Astrocyte of the cerebellum (primary cell): ENCODE measurements at places on chromosomes 6 and 20.
A peak's percentile ranks its signal among the peaks of the same experiment; 100 is the strongest.

- DNase-seq, result no peak
Observed at GRCh38 chr6:108874470-108875160, 26.4 kb downstream of the ARMC2 start.

DNA sequence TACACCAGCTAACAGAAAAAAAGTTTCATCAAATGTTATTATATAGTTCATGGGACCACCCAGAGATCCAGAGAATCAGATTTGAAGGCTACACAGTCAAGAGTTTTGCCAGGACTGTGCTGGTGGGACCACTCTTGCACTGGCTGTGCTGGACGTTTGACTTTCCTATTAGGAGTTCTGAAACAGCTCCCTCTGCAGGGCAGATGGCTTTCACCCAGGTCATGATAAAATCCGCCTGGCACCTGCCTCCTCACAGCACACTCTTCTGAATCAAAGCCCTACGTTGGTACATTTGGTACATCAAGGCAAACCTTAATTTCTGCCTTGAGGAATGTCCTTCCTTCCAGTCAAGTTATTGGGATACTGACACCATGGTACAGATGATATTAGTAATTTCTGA, 302.1 kb downstream of the ZNF217 start:
- DNase-seq, result no peak

- peak; percentile 5 for DNase-seq
Observed at GRCh38 chr20:37615340-37616109, 78.3 kb upstream of the CTNNBL1 start.

GRCh38 chr6:16437984-16438383, 199.6 kb downstream of the GMPR start:
- DNase-seq, result no peak

DNA sequence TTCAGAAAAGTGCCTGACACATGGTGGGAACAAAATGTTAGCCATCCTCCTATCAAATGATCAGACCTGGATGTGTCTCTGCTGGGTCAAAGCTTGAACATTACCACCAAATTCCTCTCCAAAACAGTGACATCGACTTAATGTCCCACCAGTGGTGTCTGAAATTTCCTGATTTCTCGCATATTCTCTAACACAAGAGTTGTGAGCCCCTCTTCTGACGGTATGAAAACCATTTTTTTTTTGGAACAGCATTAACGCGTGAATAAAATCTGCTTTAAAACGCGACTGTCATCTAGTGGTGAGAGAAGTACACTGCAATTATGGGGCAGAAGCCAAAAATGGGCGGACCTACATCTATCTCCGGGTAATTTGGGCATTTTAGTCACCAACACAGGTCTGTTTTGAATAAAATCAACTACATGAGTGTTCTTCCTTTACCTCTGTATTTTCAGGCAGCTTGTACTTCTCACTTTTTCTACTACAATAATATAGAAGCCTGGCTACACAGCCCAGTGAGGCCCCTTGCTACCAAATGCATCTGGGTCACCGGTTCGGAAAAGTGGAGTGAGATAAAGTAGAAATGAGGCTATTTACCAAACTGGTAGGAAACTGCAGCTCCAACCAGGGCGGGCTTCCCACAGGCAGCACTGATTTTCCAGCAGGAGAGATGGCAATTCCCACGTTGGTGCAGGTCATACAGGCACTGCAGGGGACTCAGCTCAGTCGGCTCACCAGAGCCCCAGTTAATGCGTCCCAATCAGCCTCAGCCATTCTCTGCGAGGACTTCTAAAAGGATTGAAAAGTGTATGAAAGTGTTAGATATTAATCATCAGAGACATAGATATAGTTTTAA, 27.4 kb downstream of the MGME1 start:
- DNase-seq, result peak; percentile 61

GRCh38 chr6:108156180-108156937, 9.5 kb upstream of the NR2E1 start:
- DNase-seq, result no peak

- no peak for DNase-seq
Observed at GRCh38 chr6:163513003-163513402, 98.5 kb downstream of the QKI start.

DNA sequence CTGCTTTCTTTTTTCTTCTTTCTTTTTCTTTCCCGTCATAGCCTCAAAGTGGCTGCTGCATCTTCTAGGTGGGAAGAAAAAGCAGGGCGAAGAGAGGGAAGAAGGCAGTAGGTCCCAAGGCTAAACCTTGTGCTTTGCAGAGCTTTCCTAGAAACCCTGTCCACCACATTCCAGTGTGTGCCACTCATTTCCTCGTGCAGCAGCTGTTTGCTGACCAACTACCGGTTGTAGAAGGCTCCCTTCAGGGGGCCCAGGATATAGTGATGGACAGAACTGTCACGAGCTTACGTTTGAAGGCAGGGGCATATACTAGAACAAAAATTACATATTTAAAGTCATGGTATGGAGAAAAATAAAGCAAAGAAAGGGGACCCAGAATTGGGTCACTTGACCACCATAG, 103.0 kb downstream of the SASH1 start:
- no peak for DNase-seq

DNA sequence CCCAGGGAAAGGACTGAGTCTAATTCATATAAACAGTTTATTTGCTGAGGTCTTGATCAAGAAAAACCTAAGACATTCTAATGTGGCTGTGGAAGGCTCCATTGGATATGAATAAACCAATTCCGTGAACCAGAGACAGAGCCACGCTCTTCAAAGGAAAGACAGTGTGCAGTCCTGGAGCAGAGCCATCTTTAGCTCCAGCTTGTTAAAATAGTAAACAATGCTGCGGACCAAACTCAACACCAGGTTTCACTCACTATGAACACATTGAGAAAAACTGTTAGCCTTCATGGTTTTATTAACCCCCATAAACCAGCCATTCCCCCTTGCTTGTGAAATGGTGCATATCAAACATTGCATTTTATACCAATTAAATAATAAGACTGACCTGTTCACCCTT, 61.9 kb downstream of the COL9A1 start:
- no peak for DNase-seq

- DNase-seq, result no peak
Observed at GRCh38 chr6:155995281-155995680, 539.6 kb upstream of the NOX3 start.

DNA sequence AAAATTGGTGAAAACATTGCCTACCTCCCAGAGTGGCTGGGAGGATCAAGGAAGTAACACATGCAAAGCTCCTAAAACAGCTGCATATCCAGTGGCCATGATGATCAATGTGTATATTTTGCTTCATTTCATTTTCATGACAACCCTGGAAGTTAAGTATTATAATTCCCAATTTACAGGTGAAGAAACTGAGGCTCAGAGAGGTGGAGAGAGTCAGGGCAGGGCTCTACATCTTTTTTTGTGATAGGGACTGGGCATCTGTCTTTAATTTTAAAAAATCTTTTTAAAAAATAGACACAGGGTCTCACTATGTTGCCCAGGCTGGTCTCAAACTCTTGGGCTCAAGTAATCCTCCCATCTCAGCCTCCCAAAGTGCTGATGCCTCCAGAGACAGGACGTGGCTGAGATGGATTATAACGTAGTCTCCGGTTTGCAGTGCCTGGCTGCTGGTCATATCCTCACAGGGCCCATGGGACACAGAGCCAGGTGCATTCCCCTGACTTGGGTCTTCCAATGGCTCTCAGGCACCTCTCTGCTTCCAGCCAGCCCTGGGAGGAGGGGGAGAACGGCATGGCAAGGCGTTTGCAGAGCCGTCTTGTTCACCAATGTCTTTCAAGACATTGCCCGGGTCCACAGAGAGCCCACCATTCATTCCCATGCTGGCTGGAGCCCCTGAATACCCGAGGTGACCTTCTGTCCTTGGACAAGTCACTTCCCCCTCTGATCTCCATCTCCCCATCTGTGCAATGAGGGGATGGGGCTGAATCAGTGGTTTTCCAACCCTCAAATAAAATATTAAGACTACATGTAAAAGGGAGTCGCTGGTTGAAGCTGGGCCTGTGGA, 38.3 kb downstream of the HNF4A start:
- DNase-seq, result no peak

DNA sequence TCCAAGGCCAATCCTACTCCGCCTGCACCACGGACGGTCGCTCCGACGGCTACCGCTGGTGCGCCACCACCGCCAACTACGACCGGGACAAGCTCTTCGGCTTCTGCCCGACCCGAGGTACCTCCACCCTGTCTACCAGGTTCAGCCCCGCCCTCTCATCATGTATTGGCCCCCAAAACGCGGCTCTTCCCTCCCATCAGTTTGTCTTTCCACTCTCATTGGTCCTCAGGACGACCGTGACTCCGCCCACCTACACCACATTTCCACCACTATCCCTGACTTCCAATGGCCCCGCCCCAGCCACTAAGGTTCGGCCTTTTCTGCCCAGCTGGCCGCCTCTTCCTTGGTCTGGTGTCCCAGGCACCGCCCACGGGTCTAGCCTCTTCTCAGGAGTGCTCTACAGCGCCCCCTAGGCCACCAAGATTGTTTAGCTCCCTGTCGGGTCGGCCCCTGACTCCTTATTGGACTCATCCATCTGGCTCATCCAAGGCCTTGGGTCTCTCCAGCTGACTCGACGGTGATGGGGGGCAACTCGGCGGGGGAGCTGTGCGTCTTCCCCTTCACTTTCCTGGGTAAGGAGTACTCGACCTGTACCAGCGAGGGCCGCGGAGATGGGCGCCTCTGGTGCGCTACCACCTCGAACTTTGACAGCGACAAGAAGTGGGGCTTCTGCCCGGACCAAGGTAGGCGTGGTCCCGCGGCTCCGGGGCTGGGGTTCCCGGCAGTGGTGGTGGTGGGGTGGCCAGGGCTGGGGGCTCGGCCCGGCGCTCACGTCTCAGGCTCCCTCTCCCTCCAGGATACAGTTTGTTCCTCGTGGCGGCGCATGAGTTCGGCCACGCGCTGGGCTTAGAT, 3.1 kb downstream of the MMP9 start:
- DNase-seq, result no peak

DNA sequence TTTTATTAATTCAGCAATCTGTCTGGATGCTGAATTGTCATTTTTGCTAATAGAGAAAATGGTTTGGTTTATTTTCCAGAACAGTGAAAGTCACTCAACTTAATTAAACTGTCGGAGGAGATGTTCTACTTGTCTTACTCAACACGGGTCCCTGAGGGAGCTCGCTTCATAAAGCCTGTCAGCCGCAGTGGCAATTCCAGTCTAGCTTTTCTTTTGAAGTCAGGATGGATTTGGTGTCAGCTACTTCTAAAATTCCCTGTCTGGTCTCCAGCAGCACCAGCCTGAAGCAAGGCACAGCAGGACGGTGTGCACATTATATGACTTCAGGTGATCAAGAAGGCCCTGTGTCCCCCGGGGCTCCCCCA, 261.5 kb downstream of the SLC24A3 start:
- no peak for DNase-seq

DNA sequence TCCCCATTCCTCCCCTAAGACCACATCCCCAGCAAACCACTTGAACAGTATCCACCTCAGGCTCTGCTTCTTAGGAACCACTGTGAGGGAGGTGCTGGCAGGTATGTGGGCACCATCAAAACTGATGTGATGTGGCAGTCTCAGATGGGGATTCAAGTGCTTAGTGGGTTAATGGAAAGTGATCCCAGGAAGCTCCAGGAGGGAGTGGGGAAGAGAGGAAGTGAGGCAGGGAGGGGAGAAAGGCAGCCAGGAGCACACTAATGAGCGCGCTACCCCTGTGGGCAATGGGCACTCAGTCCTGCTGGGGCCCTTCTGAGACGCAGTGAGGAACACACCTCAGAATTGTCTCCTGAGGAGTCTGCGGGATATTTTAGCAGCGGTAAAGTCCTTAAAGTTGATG, 263.1 kb upstream of the MOCS1 start:
- no peak for DNase-seq

DNA sequence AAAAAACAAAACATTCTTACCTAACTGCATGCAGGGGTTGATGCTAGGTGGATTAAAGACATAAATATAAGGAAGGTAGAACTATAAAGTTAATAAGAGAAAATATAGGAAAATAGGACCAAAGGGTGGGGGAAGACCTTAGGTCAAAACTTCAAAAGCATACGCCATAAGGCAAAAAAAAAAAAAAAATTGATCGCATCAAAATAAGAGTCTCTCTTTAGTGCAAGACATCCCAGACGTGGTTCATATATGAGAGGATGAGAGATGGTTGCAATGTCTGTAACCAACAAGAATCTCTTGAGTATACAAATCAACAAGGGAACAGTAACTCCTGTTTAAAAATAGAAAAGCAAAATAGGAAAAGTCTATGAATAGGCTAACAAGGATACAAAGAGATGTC, 8.5 kb downstream of the BAG2 start:
- DNase-seq, result no peak

DNA sequence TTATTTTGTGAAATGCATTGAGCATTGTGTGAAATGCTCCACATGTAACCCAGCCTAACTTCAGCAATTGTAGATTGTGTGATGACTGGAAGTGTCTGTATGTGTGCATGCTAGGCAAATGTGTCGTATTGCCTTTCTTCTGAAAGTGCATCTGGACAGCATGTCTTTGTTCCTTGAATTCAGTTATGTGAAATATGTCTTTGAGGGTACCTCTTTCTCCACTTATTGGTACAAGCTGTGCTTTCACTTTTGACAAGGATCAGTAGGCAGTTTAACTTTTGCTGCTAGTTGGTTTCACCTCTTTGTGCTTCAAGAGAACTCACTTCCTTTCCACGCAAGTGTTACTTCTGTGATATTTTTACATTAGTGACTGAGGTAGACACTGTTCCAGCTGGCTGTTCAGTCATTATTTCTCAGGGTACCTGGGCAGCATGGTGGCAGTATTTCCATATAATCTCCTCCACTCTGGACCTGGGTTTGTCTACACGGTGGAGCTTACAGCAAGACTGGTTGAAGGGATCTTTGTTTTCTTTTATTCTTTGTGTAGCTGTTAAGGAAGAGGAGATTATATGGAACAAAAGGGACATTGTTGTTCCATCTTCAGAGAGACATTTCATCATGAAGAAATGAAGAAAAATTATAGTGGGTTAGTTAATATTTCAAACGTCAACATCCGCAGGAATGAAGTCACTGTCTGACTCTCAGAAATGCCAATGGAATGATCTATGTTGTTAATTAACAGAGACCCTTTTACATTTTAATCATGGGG, 175.4 kb downstream of the UTRN start:
- no peak for DNase-seq

DNA sequence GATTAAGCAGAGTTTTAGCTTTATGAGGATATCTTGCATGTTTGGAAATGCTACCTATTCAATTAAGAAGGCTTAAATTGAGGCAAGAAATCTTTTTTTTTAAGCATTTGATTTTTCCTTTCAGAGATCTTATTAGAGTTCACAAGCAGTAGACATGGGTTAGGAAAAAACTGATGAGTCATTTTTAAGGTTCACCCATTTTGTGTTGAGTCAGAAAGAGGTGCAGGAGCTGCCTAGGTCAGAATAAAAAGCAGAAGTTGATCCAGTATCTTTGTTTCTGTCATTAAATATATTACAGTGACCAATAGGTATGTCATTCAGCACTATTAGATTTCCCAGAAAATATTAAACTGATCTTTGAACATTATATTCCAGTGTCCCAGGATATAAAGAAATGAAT, 306.8 kb downstream of the LMBRD1 start:
- no peak for DNase-seq

DNA sequence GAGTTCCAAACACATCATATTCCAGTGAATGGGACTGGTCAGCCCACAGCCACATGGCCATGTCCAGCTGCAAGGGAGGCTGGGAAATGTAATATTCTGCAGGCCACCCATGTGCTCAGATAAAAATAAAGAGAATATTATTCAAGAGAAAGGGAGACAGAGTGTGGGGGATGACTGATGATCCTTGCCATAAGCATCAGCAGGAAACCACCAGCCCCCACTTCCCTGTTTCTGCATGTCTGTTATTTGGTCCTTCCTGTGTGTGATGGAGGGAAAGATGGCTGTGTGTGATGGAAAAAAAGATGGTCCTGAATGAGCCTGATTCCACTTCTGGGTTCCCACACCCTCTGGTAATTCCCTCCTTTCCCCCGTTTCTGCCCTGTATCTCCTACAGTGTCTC, 13.1 kb upstream of the RSPO4 start:
- DNase-seq, result no peak
